CD4-positive, alpha-beta T cell (primary cell): ENCODE measurements at places on chromosomes 11 and 22. TPM values are rescaled to one million over a fixed set of nuclear protein-coding genes. Genes with fewer than 3 reads are reported as not detected.

DNA sequence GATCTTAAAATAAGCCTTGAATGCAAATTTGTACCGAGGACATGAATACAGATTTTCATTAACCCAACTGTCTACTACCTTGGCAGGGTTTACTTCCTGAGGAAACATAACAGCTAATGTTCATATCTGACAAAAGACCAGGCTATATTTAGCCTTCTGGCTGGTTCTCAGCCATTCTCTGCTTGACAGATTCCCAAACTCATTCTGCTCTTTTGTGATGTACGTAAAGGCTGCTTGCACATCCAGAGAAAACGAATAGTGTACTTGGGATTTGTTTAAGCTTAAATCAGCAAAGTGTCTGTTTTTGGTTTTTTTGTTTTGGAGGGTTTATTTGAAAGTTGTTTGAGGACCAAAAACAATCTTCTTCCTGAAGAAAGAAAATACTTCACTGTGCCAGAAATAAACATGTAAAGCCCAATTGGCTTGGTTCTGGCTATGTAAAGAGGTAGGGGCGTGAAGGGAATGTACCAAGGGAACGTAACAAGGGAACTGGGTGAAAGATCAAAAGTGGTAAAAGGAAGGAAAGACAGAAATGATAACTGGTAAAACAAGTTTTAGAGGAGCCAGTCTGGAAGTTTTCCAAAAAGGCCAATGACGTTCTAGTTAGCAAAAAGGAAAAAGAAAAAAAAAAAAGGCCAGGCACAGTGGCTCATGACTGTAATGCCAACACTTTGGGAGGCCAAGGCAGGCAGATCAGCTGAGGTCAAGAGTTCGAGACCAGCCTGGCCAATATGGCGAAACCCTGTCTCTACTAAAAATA, 21.4 kb upstream of the CRTAM start:
- no peaks in the 10 kb centered on the region for H3K4me1 ChIP-seq
- no peaks in the 10 kb centered on the region for H3K27me3 ChIP-seq
- H3K36me3 ChIP-seq, result no peaks in the 10 kb centered on the region
- H3K4me3 ChIP-seq, result no peak overlapping the region
- no peak overlapping the region for H3K27ac ChIP-seq
- no peak for DNase-seq

DNA sequence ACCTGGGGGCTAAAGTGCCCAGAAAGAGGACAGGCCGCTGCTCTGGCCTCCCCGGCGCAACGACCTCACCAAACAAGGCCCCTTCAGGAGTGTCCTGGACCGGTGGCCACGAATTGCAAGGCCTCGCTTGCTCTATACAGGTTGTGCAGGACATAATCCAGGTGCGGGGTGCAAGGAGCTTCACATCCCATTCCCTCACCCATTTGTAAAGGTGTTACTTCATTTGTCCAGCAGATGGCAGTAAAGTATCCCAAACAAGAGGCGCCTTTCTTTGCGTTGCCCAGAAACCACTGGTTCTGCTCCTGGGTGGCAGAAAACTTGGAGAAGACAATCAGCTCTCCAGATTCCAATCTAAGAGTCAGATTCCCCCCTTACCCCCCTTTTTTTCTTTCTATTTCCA, 35.9 kb upstream of the PRDM11 start:
- peaks cover 4% of the 10 kb centered on the region for H3K27me3 ChIP-seq
- no peaks in the 10 kb centered on the region for H3K36me3 ChIP-seq
- no peak for DNase-seq

Gene ZNF215
- total RNA-seq, result 0.87 TPM

DNA sequence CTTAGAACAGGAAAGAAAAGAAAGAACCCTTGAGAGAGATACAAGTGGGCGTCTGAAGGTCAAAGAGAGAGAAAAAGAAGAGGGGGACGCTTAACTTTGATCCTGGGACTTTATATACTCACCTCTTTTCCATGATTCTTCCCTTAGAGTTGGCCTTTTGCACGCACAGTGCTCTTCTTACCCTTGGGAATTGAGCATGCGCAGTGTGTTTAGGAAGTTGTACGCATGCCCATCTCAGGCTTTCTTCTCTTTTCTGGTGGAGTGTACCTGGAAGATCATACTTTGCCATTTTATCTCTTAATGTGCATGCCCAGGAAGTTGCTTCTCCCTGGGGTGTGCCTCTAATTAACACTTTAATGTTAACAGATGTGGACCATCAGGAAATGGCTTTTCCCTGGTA, 229.6 kb upstream of the ANO3 start:
- no peaks in the 10 kb centered on the region for H3K4me1 ChIP-seq
- H3K27me3 ChIP-seq, result no peaks in the 10 kb centered on the region
- H3K4me3 ChIP-seq, result no peak overlapping the region

GRCh38 chr11:126560221-126560620, 204.7 kb downstream of the ST3GAL4 start:
- H3K36me3 ChIP-seq, result no peaks in the 10 kb centered on the region
- DNase-seq, result no peak
- H3K4me3 ChIP-seq, result no peak overlapping the region
- no peak overlapping the region for H3K27ac ChIP-seq
- peaks cover 7% of the 10 kb centered on the region for H3K27me3 ChIP-seq

- no peaks in the 10 kb centered on the region for H3K27me3 ChIP-seq
- H3K36me3 ChIP-seq, result no peaks in the 10 kb centered on the region
- H3K4me3 ChIP-seq, result no peak overlapping the region
- peaks cover 63% of the 10 kb centered on the region for H3K4me1 ChIP-seq
- no peak for DNase-seq
Observed at GRCh38 chr11:12086271-12087074, 23.9 kb upstream of the MICAL2 start.

GRCh38 chr11:23455321-23455891, 595.1 kb upstream of the CCDC179 start:
- H3K36me3 ChIP-seq, result no peaks in the 10 kb centered on the region
- H3K4me1 ChIP-seq, result no peaks in the 10 kb centered on the region
- H3K27ac ChIP-seq, result no peak overlapping the region
- DNase-seq, result no peak
- H3K27me3 ChIP-seq, result no peaks in the 10 kb centered on the region

Gene DRD2
- not detected for total RNA-seq

- H3K36me3 ChIP-seq, result no peaks in the 10 kb centered on the region
- H3K27ac ChIP-seq, result no peak overlapping the region
- no peak for DNase-seq
- H3K4me1 ChIP-seq, result no peaks in the 10 kb centered on the region
- H3K27me3 ChIP-seq, result no peaks in the 10 kb centered on the region
Observed at GRCh38 chr11:109770323-109770722, 322.9 kb upstream of the ZC3H12C start.

Gene BIK
- 1.6 TPM for total RNA-seq

GRCh38 chr22:45807156-45807915, 135.7 kb downstream of the ATXN10 start:
- DNase-seq, result no peak
- H3K27me3 ChIP-seq, result no peaks in the 10 kb centered on the region
- no peaks in the 10 kb centered on the region for H3K4me1 ChIP-seq
- H3K36me3 ChIP-seq, result peaks cover 26% of the 10 kb centered on the region
- H3K27ac ChIP-seq, result no peak overlapping the region
- no peak overlapping the region for H3K4me3 ChIP-seq

DNA sequence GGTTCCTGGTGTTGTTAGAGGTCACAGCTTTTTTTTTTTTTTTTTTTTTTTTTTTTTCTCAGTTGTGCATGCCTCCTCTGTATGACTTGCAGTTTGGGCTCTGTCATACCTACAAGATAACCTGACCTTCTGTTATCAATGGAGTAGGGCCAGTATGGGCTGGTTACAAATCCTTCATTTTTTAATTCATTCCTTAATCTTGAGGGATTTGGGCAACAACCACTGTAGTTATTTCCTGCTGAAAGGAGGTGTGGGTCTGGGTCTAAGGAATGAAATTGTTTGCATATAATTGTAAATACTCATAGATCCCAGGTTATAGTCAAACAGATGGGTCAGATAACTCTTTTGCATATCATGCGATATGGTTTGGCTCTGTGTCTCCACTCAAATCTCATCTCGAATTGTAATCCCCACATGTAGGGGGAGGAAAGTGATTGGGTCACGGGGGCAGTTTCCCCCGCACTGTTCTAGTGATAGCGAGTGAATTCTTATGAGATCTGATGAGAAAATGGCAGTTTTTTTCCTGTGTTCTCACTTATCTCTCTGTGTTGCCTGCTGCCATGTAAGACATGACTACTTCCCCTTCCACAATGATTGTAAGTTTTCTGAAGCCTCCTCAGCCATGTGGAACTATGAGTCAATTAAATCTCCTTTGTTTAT, 14.1 kb upstream of the GLYAT start:
- H3K4me3 ChIP-seq, result no peak overlapping the region
- no peaks in the 10 kb centered on the region for H3K36me3 ChIP-seq
- DNase-seq, result no peak
- no peaks in the 10 kb centered on the region for H3K27me3 ChIP-seq
